NCI-H1092 treated with DMSO at 0.1 percent for 48 hours (cell line): ENCODE measurements at places on chromosomes 7 and 10.

- no peak for DNase-seq
These were observed 2.2 kb downstream of the IRF5 start for GRCh38 chr7:128939861-128940410.

DNA sequence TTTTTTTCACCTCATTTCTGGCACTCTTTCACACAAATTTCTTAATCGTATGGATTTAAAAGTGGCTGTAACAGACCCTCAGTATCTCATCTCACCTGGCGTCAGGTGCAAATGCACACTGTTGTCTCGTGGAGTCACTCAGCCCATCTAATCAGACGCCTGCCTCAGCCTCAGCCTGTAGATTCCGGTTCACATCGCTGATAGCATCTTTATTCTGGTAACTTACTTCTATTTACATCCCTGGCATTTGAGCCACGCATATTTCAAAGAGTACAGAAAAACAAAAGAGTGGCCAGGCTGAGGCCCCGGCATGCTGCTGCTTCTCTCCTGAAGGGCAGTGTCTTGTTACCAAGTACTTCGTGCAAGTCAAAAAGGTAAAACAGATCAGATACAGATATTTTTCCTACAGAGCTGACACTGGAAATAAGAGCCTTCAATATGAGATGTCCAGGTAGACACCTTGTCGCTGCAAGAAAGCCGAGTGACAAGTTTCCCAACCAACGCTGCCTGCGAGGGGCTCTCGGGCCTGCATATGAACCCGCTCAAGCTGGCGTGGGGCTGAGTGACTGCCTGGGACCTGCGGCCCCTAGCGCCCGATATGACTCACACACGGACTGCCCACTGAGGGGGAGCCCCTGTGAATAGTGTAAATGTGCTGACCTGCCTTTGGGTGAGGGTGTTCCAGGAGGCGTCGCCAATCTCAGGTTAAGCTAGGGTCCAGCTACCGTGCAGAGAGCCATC is 4.3 kb downstream of the VIPR2 start:
- DNase-seq = no peak

- DNase-seq = no peak
These were observed 8.1 kb downstream of the ZNF746 start for GRCh38 chr7:149489391-149490024.

DNA sequence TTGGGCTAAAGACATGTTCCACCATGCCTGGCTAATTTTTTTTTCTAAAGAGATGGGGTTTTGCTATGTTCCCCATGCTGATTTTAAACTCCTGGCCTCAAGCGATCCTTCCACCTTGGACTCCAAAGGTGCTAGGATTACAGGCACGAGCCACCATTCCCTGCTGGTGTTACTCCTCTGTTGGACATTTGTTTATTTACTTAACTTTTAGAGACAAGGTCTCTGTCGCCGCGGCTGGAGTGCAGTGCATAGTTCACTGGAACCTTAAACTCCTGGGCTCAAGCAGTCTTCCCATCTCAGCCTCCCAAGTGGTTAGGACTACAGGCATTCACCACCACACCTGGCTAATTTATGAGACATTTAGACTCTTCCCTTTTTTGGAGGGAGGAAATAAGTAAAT is 38.9 kb downstream of the CCAR1 start:
- DNase-seq = no peak

DNA sequence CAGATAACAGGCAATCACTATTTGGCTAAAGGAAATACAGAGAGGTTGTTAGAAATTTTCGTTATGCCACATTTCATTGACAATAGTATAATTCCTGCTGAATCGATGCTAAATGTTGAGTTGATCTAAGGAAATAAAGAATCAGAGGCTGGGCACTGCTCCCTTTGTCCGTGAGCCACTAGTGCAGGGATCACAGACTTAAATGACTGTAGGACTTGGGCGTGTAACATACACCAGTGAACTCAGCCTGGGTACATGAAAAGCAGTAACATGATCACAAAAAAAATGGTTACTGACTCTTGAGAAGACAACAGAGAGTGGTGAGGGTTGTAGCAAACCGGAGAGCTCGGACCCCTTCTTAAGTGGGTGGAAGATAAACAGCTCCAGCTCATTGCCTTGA is 11.8 kb upstream of the ITGB8 start:
- DNase-seq = no peak

GRCh38 chr7:21971780-21972396 is 26.2 kb upstream of the CDCA7L start:
- DNase-seq = no peak
